ENCODE measurements at places on chromosomes 6 and 20. TPM values are rescaled to one million over a fixed set of nuclear protein-coding genes. Genes with fewer than 3 reads are reported as not detected.

DNA sequence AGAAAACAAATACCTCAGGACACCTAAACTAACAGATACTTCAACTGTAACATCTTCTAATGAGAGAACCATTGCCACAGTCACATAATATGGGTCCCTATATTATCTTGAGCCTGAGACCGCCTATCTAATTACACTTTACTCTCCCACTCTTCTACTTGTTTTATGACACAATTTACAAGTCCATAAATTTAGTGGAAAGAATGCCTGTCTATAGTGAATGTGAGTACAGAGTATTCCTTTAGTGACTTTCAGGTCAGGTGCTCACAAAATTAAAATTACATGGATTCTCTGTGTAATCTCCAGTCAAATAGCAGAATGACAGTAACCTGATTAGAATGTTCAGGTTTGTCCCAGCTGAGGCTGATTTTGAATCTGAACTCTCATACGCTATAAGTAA, 624.1 kb downstream of the PKHD1 start:
- no peak for DNase-seq

The XKR7 gene
- polyA plus RNA-seq: not detected

The RSPH4A gene
- polyA plus RNA-seq: 0.11 TPM

DNA sequence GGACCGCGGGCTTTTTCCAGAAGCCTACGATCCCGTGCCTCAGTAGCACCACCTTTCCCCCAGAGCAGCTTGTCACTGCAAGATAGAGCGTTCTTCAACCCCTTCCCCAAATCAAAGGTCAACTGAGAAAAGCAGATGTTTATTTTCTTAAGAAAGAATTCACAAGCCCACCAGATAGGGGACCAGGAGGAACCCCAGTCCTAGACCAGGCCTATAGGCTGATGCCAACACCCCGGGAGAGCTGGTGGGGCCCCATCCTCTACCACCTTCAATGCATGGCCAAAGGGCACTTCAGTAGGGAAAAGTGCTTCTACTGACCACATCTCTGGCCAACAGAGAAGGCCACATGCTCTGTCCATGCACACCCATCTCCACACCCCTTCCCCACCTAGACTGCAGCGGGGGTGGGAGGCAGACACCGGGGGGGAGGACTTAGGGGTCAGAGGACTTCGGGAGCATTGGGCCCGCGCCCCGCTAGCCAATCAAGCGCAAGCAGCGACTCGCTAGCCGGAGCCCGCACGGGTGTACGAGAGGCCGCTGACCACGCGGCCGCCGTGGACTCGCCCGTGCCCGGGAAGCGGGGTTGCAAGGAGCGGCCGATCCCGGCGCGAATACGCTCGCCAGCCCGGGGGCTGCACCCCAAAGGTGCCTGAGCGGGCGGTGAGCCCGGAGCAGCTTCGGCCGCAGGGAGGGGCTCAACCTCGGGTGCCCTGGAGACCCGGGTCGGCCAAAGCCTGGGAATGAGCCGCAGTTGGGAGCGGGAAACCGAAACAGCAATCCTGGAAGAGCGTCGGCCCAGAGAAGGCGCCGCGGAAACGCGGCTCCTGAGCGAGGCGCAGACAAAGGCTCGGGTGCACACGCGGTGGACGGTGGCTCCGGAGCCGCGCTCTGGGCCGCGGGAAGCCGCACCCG, 2.8 kb downstream of the PDE10A start:
- no peak for DNase-seq

DNA sequence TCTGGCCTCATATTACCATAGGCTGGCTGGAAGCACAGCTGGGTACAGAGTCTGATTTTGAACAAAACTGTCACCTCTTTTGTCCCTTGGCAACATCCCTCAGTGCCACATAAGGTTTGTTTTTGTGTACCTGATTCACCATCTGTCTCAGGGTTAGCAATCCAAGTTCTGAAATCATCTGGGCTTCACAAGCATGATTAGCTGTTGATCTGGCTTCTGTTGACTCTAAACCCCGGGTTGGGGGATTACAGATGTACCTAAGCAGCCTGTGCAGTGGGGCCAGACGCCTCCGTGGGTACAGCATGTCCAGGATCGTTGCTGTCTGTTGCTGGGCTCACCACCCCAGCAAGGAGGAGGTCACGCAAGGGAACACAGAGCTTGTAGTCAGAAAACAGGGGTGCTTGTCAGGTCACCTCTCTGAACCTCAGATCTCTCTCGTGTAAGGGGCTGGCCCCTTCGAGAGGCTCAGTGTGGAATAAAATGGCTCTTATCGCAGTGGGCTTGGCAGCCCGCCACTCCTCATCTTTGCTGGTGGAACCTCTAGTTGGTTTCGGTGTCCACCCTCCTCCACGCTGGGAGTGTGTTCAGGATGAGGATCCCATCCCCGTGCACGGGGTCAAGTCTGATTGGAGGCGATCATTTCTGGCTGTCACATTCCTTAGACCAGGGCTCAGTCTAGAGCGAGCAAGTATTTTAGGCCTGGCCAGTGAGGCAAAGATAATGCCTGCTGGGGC, 39.2 kb upstream of the ZNF831 start:
- no peak for DNase-seq

Measured in immature natural killer cell (primary cell).